Activated naive CD8-positive, alpha-beta T cell treated with anti-CD3 and anti-CD28 coated beads, Interleukin-2, amount 10 ng/mL, durations not matched to agents 7 days and 5 days (primary cell): ENCODE measurements at places on chromosomes 7 and 10. TPM values are rescaled to one million over a fixed set of nuclear protein-coding genes. Genes with fewer than 3 reads are reported as not detected.

DNA sequence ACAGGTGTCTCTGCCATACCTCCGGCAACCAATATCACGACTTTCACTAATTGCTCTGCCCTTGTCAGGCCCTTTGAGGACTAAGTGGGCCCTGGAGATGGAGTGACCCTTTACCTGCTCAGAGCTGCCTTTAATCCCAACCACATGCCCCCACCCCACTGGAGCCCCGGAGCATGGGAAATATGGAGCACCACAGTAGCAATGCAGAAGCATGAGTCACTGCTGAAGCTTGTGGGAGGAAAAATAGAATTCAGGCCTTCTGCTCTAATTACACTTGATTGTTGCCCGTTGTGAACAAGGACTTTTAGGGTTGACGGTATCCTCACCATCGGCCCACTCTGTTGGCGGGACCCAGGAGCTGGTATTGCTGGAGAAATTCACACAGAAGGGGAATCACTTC lies 52.5 kb upstream of the FRMD4A start:
- DNase-seq: no peak
- H3K27me3 ChIP-seq: peaks cover 5% of the 10 kb centered on the region
- peaks cover 23% of the 10 kb centered on the region for H3K4me1 ChIP-seq

The RPEL1 gene
- not detected for total RNA-seq

DNA sequence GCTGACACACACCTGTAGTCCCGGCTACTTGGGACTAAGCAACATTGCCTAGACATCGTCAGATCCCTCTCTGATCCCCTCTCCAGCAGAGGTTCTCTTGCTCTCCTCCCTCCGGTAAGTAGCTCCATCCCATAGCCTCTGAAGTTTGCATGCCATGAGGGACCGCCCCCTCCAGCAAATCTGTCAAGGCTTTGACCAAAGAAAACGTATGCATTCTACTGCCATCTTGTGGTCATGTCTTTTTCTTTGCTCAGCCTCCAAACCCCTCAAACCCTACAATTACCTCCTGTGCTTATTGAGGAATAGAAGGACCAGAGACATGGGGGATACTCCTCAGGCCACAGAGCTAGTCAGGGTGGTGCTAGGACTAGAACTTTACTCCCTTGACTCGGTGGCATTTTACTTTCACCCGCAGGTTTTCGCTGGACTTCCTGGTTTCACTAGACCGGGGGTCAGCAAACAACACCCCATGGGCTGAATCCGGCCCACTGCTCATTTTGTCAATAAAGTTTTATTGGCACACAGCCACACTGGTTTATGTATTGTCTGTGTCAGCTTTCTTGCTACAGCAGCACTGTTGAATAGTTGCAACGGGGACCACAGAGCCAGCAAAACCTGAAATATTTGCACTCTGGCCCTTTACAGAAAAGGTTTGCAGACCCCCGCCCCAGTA lies 202.6 kb upstream of the FOXK1 start:
- no peak overlapping the region for H3K27ac ChIP-seq
- H3K27me3 ChIP-seq: no peaks in the 10 kb centered on the region
- no peak overlapping the region for H3K4me3 ChIP-seq
- H3K36me3 ChIP-seq: no peaks in the 10 kb centered on the region
- no peaks in the 10 kb centered on the region for H3K4me1 ChIP-seq

- H3K27ac ChIP-seq: peak overlapping the region; percentile 94
- DNase-seq: peak; percentile 63
- H3K27me3 ChIP-seq: no peaks in the 10 kb centered on the region
- H3K4me1 ChIP-seq: peaks cover 15% of the 10 kb centered on the region
- peak overlapping the region; percentile 86 for H3K4me3 ChIP-seq
Observed at GRCh38 chr7:158975526-158976467, 119.4 kb downstream of the DYNC2I1 start.

- H3K4me3 ChIP-seq: no peak overlapping the region
- peak overlapping the region; percentile 99 for H3K27ac ChIP-seq
- peak; percentile 73 for DNase-seq
- H3K4me1 ChIP-seq: peaks cover 41% of the 10 kb centered on the region
- H3K27me3 ChIP-seq: no peaks in the 10 kb centered on the region
Observed at GRCh38 chr10:11164803-11165590, 147.3 kb downstream of the CELF2 start.

The UCMA gene
- not detected for total RNA-seq

- no peaks in the 10 kb centered on the region for H3K36me3 ChIP-seq
- peaks cover under 1% of the 10 kb centered on the region for H3K4me1 ChIP-seq
- H3K27me3 ChIP-seq: no peaks in the 10 kb centered on the region
- no peak overlapping the region for H3K27ac ChIP-seq
- H3K4me3 ChIP-seq: no peak overlapping the region
Observed at GRCh38 chr10:1577373-1577770, 160.0 kb downstream of the ADARB2 start.

- H3K27ac ChIP-seq: no peak overlapping the region
- no peak for DNase-seq
- peaks cover 20% of the 10 kb centered on the region for H3K36me3 ChIP-seq
- H3K4me3 ChIP-seq: no peak overlapping the region
- no peaks in the 10 kb centered on the region for H3K27me3 ChIP-seq
- no peaks in the 10 kb centered on the region for H3K4me1 ChIP-seq
Observed at GRCh38 chr7:66790196-66790595, 49.7 kb downstream of the RABGEF1 start.

The FOXP2 gene
- not detected for total RNA-seq

GRCh38 chr10:92110039-92110794 lies 180.7 kb downstream of the CPEB3 start:
- H3K36me3 ChIP-seq: peaks cover 4% of the 10 kb centered on the region
- no peak overlapping the region for H3K4me3 ChIP-seq
- no peaks in the 10 kb centered on the region for H3K27me3 ChIP-seq
- peaks cover 2% of the 10 kb centered on the region for H3K4me1 ChIP-seq

DNA sequence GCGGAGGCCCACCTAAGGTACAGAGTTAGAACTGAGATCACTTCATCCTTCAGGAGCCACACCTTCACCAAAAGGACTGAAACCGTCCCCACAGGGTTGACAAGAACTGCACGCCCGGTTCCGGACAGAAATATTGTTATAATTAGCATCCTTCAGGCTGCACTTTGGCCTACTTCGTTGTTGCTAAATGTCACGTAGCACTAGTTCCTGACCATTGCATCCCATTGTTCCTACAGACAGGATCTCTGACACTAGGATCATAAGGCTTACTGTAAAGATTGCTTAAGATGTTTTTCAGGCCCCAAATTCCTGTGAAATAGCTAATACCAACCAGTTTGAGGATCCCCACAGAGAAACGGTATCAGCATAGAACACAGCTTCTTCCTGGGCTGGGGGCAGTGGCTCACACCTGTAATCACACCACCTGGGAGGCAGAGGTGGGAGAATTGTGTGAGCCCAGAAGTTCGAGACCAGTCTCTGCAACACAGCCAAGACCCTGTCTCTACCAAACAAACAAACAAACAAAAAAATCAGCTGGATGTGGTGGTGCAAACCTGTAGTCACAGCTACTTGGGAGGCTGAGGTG lies 18.3 kb upstream of the EIF4H start:
- H3K4me3 ChIP-seq: no peak overlapping the region
- H3K27ac ChIP-seq: no peak overlapping the region
- no peaks in the 10 kb centered on the region for H3K36me3 ChIP-seq
- no peaks in the 10 kb centered on the region for H3K4me1 ChIP-seq
- peaks cover 2% of the 10 kb centered on the region for H3K27me3 ChIP-seq
- DNase-seq: no peak

GRCh38 chr7:28470344-28470743 lies 58.0 kb downstream of the CREB5 start:
- no peak overlapping the region for H3K4me3 ChIP-seq
- no peak overlapping the region for H3K27ac ChIP-seq
- H3K27me3 ChIP-seq: peaks cover 12% of the 10 kb centered on the region

The OPN4 gene
- total RNA-seq: not detected

DNA sequence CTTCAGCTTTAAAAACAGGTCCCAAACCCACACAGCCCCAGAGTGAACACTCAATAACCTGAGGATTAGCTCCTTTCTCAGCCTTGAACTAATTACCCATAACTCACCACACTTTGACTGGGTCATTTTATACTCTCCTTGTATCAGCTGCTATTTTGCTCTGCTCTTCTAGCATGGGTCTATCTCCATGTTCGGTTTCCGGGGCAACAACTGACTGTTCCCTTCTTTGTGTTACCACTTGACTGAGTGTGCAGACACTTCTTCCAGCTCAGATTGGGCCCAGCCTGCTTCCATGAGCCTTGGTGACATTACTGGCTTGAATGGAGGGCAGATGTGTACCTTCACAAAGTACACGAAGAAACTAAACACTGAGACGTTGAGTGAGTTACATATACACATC lies 31.5 kb upstream of the PRPS1L1 start:
- peaks cover 10% of the 10 kb centered on the region for H3K27me3 ChIP-seq
- H3K36me3 ChIP-seq: no peaks in the 10 kb centered on the region
- DNase-seq: no peak
- no peaks in the 10 kb centered on the region for H3K4me1 ChIP-seq
- no peak overlapping the region for H3K4me3 ChIP-seq
- no peak overlapping the region for H3K27ac ChIP-seq

GRCh38 chr7:140778975-140779374 lies 82.5 kb downstream of the NDUFB2 start:
- no peak overlapping the region for H3K4me3 ChIP-seq
- H3K4me1 ChIP-seq: peaks cover 5% of the 10 kb centered on the region
- H3K36me3 ChIP-seq: peaks cover 6% of the 10 kb centered on the region
- H3K27ac ChIP-seq: no peak overlapping the region
- no peak for DNase-seq
- H3K27me3 ChIP-seq: no peaks in the 10 kb centered on the region

The C10orf90 gene
- total RNA-seq: not detected

DNA sequence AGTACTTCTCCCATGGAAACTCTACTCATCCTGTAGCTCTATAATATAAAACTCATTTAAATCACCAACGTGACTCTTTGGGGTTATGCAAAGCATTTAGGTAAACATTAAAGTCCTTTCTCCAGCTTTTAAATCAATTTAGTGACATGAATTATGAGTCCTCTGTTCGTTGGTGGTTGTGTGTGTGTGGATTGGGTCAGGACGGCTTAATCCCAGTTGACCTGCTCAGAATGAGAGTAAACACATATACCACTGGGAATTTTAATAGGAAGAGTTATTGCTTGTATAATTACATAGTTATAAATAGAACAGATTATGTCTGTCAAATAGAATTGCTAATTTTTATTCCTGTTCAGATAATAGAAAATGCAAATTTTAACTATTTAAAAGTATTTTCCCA lies 30.7 kb upstream of the ADCY1 start:
- no peaks in the 10 kb centered on the region for H3K27me3 ChIP-seq
- no peak for DNase-seq
- no peaks in the 10 kb centered on the region for H3K4me1 ChIP-seq
- H3K4me3 ChIP-seq: no peak overlapping the region
- no peak overlapping the region for H3K27ac ChIP-seq

GRCh38 chr7:108193594-108194498 lies 63.7 kb upstream of the LAMB4 start:
- no peak overlapping the region for H3K27ac ChIP-seq
- DNase-seq: no peak
- no peak overlapping the region for H3K4me3 ChIP-seq
- H3K27me3 ChIP-seq: no peaks in the 10 kb centered on the region

DNA sequence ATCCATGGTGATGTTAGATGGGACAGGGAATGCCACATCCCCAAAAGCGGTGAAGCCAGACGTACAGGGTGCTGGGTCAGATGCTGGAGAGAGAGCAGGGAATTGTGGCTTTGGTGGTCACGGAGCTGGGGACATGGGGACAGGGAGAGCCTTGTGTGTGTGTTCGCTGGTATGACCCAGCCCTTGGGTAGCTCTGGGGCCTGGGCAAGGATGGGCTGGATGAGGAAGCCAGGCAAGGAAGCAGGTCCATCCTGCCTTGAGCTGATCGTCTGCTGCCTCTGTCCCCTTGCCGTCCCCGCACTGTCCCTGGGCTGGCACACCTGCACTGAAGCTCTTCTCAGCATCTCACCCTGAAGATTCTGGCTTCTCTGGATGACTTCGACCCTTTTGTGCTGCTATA lies 15.4 kb upstream of the CLDN4 start:
- no peak overlapping the region for H3K4me3 ChIP-seq
- peaks cover 6% of the 10 kb centered on the region for H3K27me3 ChIP-seq

The BMPER gene
- not detected for total RNA-seq

DNA sequence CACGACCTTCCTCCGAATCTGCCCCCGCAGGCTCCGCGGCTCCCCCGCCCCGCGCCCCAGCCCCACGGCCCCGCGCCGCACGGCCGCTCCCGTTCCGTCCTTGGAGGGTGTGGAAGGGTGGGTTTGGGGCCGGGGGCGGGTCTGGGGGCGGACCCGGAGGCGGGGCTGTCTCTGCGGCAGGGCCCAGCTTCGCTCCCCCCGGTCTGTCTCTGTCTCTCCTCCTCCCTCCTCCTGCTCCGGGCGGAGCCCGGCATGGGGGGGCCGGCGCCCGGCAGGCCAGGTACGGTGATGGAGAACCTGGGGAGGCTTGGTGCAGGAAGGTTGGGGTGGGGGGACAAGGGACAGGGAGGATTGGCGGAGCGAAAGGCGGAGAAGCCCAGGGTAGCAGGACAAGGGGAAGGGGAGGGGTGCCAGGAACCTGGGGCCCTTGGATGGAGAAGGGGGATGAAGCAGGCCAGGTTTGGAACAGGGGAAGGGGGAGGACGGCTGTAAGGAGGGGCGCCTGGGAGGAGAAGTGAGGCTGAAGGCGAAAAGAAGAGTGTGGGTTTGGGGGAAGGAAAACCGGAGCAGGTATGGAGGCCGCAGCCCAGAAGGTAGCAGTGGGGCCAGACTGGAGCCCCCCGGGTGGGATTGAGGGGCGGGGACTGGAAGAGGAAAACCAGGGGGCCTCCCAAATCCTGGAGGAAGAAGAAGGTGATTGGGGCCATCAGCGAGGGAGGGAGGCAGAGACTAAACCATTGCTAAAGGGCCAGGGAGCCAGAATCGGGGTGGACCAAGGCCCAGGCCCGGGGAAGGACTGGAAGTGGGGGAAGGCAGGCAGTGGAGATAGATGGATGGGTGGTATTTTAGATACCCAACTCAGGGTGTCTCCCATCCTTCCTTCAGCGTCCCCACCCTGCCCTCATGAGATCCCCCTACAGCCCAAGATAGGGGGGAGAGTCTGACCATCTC lies at the start of gene NYAP1:
Gene NYAP1 (plus strand): TSS at position 206 of the 951 bp plus-strand sequence. CDS start 1,385 bp downstream, outside the sequence.
- peak within 1 kb of the TSS; percentile 67 for H3K27ac ChIP-seq
- peak within 1 kb of the TSS; percentile 82 for H3K4me3 ChIP-seq
- H3K36me3 ChIP-seq: peaks cover under 1% of the 10 kb centered on the region
- peaks cover 9% of the 10 kb centered on the region for H3K4me1 ChIP-seq
- DNase-seq: no peak
